Esophagus muscularis mucosa (tissue), 4 donors: ENCODE measurements at places on chromosomes 4 and X.

DNA sequence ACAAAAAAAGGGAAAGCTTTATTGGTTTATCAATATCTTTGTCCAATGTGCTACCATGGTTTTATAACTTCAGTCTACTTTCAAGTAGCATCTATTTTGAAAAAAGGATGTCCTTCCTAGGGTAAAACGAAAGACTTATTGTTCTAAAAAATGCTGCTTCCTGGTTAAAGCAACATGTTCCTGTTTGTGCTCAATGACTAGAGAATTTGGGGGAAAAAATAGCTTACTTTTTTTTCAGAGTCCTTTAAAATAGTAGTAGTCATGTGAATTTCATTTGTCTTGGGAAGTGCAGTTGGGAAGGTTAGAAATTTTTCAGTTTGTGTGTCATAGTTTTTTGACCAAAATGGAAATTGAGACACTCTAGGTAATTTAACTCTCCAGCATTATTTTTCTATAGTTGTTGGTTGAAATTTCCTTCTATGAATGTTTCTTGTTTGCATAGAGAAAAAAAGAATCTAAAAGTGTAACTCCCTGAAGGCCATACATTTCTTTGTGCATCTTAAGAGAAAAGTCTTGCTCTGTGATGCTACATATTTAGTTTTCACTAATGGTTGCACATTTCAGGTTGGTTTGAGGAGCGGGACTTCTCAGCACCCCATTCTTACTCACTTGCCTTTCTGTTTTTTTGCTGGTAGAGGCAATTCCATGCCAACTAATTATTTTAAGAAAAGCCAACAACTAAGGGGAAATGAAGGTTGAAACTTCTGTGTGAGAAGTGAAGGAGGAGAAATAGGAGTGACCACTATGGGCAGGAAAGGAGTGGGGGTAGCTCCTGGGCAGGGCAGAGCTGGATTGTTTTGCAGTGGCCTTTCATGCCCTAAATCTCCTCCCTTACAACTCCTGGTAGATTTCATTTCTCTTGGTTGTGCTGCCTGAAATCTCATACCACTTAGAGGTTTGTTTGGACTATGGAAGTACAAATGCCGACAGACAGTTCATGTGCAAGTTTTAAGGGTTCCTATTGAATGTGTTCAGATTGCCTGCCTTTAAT lies 76.4 kb downstream of the RAPGEF2 start:
- peaks cover 37% of the 10 kb centered on the region for H3K4me1 ChIP-seq
- DNase-seq: no peak
- H3K27ac ChIP-seq: no peak overlapping the region
- H3K27me3 ChIP-seq: no peaks in the 10 kb centered on the region
- no peaks in the 10 kb centered on the region for H3K36me3 ChIP-seq

GRCh38 chr4:164606478-164606877 lies 147.5 kb upstream of the SMIM31 start:
- DNase-seq: no peak
- H3K27ac ChIP-seq: no peak overlapping the region
- no peaks in the 10 kb centered on the region for H3K36me3 ChIP-seq
- H3K27me3 ChIP-seq: no peaks in the 10 kb centered on the region
- H3K4me3 ChIP-seq: no peak overlapping the region
- no peaks in the 10 kb centered on the region for H3K4me1 ChIP-seq

GRCh38 chrX:82764521-82764920 lies 743.6 kb upstream of the POU3F4 start:
- H3K27me3 ChIP-seq: no peaks in the 10 kb centered on the region
- no peak overlapping the region for H3K4me3 ChIP-seq
- no peak for DNase-seq

DNA sequence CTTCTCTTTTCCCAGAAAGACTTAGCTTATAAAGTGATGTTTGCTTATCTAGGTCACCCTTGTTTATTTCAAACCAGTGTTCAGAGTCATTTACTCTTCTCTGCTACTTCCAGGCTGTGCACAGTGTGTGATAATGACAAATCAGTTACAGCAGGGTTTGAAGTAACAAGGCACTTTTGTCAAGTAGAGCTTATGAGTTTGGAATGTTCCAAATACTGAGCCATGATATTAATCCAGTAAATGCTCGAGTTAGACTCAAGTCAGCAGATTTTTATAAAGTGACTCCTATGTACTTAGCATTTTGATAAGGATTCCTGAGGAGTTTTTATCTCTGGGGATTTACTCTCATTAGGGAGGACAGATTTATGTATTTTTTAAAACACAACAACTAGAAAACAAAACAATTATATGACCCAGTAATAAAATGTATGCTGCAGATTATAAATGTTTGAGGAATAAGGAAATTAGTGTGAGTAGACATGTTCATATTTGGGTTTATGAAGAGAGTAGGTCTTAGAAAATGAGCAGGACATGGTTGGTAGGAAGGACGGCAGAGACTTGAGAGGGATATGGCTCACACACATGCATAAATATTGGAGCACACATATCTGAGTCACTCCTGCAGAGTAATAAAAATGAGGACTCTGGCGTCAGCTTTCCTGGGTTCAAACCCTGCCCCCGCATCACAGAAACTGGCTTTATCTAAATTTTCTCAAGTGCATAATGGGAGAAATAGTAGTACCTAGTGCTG lies 271.2 kb downstream of the FBXO8 start:
- no peaks in the 10 kb centered on the region for H3K36me3 ChIP-seq
- no peak for DNase-seq
- H3K27me3 ChIP-seq: no peaks in the 10 kb centered on the region
- H3K4me1 ChIP-seq: no peaks in the 10 kb centered on the region
- H3K4me3 ChIP-seq: no peak overlapping the region

- no peaks in the 10 kb centered on the region for H3K36me3 ChIP-seq
- no peak overlapping the region for H3K4me3 ChIP-seq
- H3K4me1 ChIP-seq: peaks cover 15% of the 10 kb centered on the region
- H3K27ac ChIP-seq: no peak overlapping the region
These were observed 543.8 kb upstream of the SLIT2 start for GRCh38 chr4:19707876-19708275.

DNA sequence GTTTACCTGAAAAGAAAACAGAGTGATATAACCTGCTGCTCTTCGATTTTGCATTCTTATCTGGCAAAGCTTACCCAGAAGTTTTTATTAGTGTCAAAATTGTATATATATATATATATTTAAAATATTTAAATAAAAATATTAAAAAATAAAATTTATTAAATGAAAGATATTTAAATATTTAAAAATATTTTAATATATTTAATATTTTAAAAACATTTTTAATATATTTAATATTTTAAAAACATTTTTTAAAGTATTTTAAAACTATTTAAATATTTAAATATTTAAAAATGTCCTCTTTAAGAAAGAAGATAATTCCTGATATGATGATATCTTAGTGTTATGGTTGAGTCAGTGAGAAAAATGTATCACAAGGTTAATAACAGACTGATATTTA lies 317.2 kb downstream of the EPHA5 start:
- no peaks in the 10 kb centered on the region for H3K4me1 ChIP-seq
- no peaks in the 10 kb centered on the region for H3K36me3 ChIP-seq
- no peaks in the 10 kb centered on the region for H3K27me3 ChIP-seq
- DNase-seq: no peak
- H3K4me3 ChIP-seq: no peak overlapping the region
- no peak overlapping the region for H3K27ac ChIP-seq

GRCh38 chrX:288561-288991 lies 7.4 kb downstream of the PLCXD1 start:
- no peaks in the 10 kb centered on the region for H3K4me1 ChIP-seq
- no peaks in the 10 kb centered on the region for H3K27me3 ChIP-seq
- no peak overlapping the region for H3K4me3 ChIP-seq
- peaks cover 34% of the 10 kb centered on the region for H3K36me3 ChIP-seq
- no peak overlapping the region for H3K27ac ChIP-seq

DNA sequence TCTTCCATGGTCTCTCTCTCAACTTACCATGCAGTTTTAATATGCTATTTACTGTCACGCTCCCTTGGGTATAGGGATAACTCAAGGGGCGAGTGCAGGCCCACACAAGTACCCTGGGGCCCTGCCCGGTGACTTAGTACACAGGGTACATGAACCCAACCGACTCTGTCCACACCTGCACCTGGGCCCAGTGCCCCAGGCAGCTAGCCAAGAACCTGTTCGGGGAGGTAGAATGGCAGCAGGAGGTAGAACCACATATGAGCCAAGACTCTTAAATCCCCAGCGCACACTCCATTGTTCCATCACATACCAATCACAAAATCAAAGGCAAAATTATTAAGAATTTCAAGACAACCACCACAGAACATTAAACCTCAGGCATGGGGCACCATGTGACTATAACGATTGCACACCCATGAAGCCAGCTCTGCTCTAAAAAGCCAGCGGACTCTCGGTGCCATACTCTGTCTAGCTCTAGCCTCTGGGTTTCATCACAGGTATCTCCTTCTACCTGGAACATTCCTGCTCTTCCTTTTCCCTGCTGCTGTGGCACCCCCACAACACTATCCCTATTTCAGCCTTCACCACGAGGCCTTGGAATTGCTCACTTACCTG lies 14.6 kb downstream of the PHF8 start:
- DNase-seq: no peak
- no peaks in the 10 kb centered on the region for H3K27me3 ChIP-seq
- no peak overlapping the region for H3K4me3 ChIP-seq
- peaks cover 40% of the 10 kb centered on the region for H3K36me3 ChIP-seq
- no peaks in the 10 kb centered on the region for H3K4me1 ChIP-seq

GRCh38 chr4:131430302-131430701 lies 1718.8 kb upstream of the PCDH10 start:
- H3K4me3 ChIP-seq: no peak overlapping the region
- no peaks in the 10 kb centered on the region for H3K4me1 ChIP-seq
- no peaks in the 10 kb centered on the region for H3K27me3 ChIP-seq
- no peak overlapping the region for H3K27ac ChIP-seq
- no peaks in the 10 kb centered on the region for H3K36me3 ChIP-seq

GRCh38 chrX:73681408-73681807 lies 118.4 kb downstream of the CHIC1 start:
- no peak overlapping the region for H3K4me3 ChIP-seq
- no peaks in the 10 kb centered on the region for H3K27me3 ChIP-seq
- no peaks in the 10 kb centered on the region for H3K36me3 ChIP-seq
- DNase-seq: no peak
- no peak overlapping the region for H3K27ac ChIP-seq

DNA sequence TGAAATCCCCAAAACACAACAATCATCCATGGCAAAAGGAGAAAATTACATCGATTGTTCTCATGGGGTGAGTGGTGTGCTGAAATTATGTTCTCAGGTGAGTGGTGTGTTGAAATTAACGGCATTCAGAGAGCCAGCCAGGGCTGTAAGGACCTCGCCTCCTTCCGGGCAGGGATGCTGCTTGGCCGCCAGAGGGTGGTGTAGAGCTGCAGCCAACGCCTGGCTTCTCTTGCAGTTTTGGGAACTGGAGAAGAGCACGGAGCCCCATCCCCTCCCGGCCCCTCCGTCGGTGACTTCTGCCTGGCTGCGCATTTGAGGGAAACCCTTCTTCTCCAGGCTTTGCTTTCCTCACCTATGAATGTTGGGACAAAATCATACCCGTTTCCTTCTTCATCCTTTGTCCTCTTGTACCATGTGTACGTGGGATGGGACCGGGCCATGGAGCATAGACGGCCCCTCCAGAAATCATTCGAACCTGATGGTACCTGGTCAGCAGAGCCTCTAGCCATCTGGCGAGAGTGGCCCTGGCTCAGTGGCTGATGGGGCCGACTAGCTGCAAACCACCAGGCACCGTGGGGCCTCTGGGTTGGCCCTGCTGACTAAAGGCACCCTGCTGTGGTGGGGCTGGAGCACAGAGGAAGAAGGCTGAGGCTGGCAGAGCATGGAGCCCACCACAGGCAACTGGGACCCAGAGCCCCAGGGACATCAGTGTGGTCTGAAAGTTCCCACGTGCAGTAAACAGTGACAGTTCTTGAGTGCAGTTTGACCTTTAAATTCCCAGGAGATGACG lies 28.4 kb downstream of the TRMT44 start:
- no peak overlapping the region for H3K27ac ChIP-seq
- peaks cover 24% of the 10 kb centered on the region for H3K4me1 ChIP-seq

GRCh38 chrX:105646592-105647372 lies 175.6 kb upstream of the NRK start:
- no peak overlapping the region for H3K27ac ChIP-seq
- H3K27me3 ChIP-seq: no peaks in the 10 kb centered on the region
- DNase-seq: no peak
- no peak overlapping the region for H3K4me3 ChIP-seq
- no peaks in the 10 kb centered on the region for H3K4me1 ChIP-seq

- no peaks in the 10 kb centered on the region for H3K36me3 ChIP-seq
- no peak overlapping the region for H3K27ac ChIP-seq
- no peaks in the 10 kb centered on the region for H3K4me1 ChIP-seq
- H3K4me3 ChIP-seq: no peak overlapping the region
These were observed 199.0 kb upstream of the MAMLD1 start for GRCh38 chrX:150163956-150164726.

DNA sequence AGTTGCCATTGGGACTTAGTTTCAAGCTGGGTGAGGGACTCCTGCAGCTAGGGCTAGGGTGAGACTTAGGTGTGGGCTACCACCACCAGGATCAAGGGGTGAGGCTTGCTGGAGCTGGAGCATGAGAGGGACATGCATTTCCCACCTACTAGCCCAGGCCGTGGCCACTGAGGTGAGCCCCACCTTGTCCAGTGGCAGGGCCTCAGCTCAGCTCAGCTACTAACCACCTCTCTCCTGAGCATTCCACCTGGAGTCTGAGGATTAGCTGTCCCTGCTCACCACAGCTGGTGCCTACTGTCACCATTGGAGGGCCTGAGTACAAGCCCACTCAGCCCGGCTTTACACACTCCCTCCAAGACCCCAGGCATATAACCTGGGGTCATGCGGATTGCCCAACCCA lies 62.6 kb upstream of the MAGEH1 start:
- no peaks in the 10 kb centered on the region for H3K36me3 ChIP-seq
- no peak overlapping the region for H3K4me3 ChIP-seq
- no peak overlapping the region for H3K27ac ChIP-seq
- H3K27me3 ChIP-seq: no peaks in the 10 kb centered on the region

GRCh38 chr4:88730811-88731210 lies 33.2 kb upstream of the NAP1L5 start:
- no peak overlapping the region for H3K27ac ChIP-seq
- H3K4me1 ChIP-seq: peaks cover 26% of the 10 kb centered on the region
- no peak overlapping the region for H3K4me3 ChIP-seq
- no peak for DNase-seq
- no peaks in the 10 kb centered on the region for H3K27me3 ChIP-seq

DNA sequence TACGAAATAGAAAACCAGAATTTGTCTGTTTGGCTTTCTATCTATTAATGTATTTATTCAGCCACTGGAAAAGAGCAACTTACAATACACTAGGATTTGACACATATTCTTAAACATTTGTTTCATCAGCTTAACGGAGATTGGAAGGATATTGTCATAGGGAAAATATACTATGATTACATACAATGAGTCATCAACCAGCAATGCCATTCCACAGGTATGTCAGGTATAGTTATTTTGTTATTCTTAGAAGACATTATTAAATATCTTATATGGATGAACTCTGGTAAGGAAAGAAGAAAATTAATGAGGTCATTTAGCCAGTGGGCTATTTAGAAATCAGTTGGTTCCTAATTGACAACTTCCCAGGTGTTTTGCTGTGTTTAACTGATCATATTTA lies 926.6 kb downstream of the STIM2 start:
- no peak overlapping the region for H3K4me3 ChIP-seq
- no peak for DNase-seq
- H3K36me3 ChIP-seq: no peaks in the 10 kb centered on the region
- H3K4me1 ChIP-seq: no peaks in the 10 kb centered on the region
- no peak overlapping the region for H3K27ac ChIP-seq
- H3K27me3 ChIP-seq: no peaks in the 10 kb centered on the region
